Cerebellum (tissue), 4 donors: ENCODE measurements at places on chromosomes 13 and 19. TPM values are rescaled to one million over a fixed set of nuclear protein-coding genes. Genes with fewer than 3 reads are reported as not detected.

COMP gene
- total RNA-seq: not detected

FAM216B gene
- total RNA-seq: 2.9 TPM

FCGBP gene
- 5.8 TPM for total RNA-seq

CACNG8 gene
- total RNA-seq: 4.2 TPM

NLRP5 gene
- total RNA-seq: not detected

MEDAG gene
- 0.27 TPM for total RNA-seq

ZNF835 gene
- total RNA-seq: 7.8 TPM

PLEKHF1 gene
- 1.5 TPM for total RNA-seq

SRRM5 gene
- total RNA-seq: 0.09 TPM

FARSA gene
- total RNA-seq: 42.3 TPM

KBTBD6 gene
- 37.4 TPM for total RNA-seq

CCNE1 gene
- total RNA-seq: 3.7 TPM

MAMSTR gene
- total RNA-seq: 1.1 TPM

AMH gene
- total RNA-seq: 1.6 TPM

IGFL1 gene
- total RNA-seq: not detected

PSG3 gene
- 0.36 TPM for total RNA-seq

WDR87 gene
- not detected for total RNA-seq

LHB gene
- total RNA-seq: not detected

GSX1 gene
- total RNA-seq: 0.36 TPM

PALM gene
- total RNA-seq: 44.6 TPM

SELENOW gene
- 151 TPM for total RNA-seq

PSG1 gene
- total RNA-seq: 0.18 TPM

MEIS3 gene
- total RNA-seq: 36.2 TPM

DHPS gene
- total RNA-seq: 59.1 TPM

ZIC2 gene
- 79.8 TPM for total RNA-seq

ZNF573 gene
- total RNA-seq: 31.0 TPM

ZNF534 gene
- 1.5 TPM for total RNA-seq

GRIN2D gene
- total RNA-seq: 4.6 TPM

UBL5 gene
- 76.4 TPM for total RNA-seq

CALR gene
- 215 TPM for total RNA-seq

PRR20A gene
- total RNA-seq: not detected

LMTK3 gene
- total RNA-seq: 7.0 TPM

ATP4B gene
- total RNA-seq: not detected

CAMSAP3 gene
- 9.9 TPM for total RNA-seq

SH3GL1 gene
- total RNA-seq: 21.3 TPM

NTN5 gene
- not detected for total RNA-seq

FCER2 gene
- 0.18 TPM for total RNA-seq

NANOS3 gene
- total RNA-seq: 2.9 TPM

ZNF208 gene
- 0.54 TPM for total RNA-seq

RFXAP gene
- 18.0 TPM for total RNA-seq

ZNF285 gene
- 21.1 TPM for total RNA-seq

NOVA2 gene
- total RNA-seq: 17.5 TPM

LILRA1 gene
- 0.09 TPM for total RNA-seq

ZNF497 gene
- total RNA-seq: 7.0 TPM

PCDH8 gene
- total RNA-seq: 42.9 TPM

SLC1A5 gene
- total RNA-seq: 6.9 TPM

KANK2 gene
- total RNA-seq: 34.3 TPM

CALR3 gene
- total RNA-seq: not detected

JOSD2 gene
- 3.2 TPM for total RNA-seq

SLC5A5 gene
- total RNA-seq: 0.27 TPM

MTUS2 gene
- total RNA-seq: 16.0 TPM

ODAD3 gene
- total RNA-seq: 0.82 TPM

PEAK3 gene
- not detected for total RNA-seq

ABHD8 gene
- total RNA-seq: 11.7 TPM

RASAL3 gene
- total RNA-seq: 0.64 TPM

INSL3 gene
- not detected for total RNA-seq

PDS5B gene
- total RNA-seq: 125 TPM
